ENCODE measurements at places on chromosomes 2 and 18.
A peak's percentile ranks its signal among the peaks of the same experiment; 100 is the strongest.

DNA sequence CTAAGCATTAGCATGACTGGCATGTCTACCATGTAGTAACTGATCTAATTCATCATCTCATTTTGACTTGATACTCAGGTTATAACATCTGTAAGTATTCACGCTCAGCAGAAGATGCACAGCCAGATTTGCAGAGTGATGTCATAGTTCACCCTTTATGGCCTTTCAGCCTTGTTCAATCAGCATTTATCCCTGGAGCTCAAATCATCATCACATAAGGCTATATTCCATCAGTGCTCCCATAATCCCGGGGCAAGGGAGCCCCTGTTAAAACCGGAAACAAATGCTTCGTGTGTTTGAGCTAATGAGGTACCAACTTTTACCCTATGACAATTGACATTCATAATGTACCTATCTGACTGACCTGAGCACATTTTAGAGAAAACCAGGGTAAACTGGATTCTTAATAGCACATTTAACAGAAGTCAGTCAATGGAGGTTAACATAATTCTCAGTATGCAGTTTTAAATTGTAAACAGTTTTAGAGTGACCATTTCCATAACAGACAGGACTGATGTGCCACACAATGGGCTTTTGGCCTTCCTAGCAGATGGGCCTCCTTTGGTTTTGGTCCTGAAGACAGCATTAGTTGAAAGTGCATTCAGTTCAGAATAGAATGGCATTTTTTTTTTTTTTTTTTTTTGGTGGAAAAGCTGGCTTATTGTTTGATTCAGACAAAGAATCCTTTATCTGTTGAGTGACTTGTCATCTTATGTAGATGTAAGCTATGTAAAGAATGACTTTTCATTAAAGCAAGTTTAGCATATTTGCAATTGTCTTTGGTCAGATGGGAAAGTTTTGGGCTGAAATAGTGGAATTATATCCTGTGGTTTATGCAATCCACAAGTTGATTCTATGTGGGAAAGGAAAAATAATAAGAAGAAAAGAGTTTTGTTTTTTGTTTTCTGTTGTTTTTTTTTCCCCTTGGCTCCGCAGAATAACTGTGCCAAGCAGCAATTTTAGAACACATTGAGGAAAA lies 866.0 kb upstream of the ACVR2A start:
- no peak for DNase-seq

GRCh38 chr18:31102025-31102684 lies at the start of gene DSC2:
TSS of gene DSC2 (minus strand) at chr18:31102421. CDS start at chr18:31101971, 450 bp downstream.
- peak; percentile 52 for DNase-seq

- peak; percentile 70 for DNase-seq
Observed at GRCh38 chr2:96763511-96764252, 3.0 kb downstream of the CNNM4 start.

GRCh38 chr2:135585586-135585985 lies 54.3 kb downstream of the R3HDM1 start:
- DNase-seq: no peak

- no peak for DNase-seq
Observed at GRCh38 chr2:79723830-79724229, 211.0 kb downstream of the CTNNA2 start.

GRCh38 chr2:68340226-68341061 lies 20.7 kb upstream of the CNRIP1 start:
- no peak for DNase-seq

DNA sequence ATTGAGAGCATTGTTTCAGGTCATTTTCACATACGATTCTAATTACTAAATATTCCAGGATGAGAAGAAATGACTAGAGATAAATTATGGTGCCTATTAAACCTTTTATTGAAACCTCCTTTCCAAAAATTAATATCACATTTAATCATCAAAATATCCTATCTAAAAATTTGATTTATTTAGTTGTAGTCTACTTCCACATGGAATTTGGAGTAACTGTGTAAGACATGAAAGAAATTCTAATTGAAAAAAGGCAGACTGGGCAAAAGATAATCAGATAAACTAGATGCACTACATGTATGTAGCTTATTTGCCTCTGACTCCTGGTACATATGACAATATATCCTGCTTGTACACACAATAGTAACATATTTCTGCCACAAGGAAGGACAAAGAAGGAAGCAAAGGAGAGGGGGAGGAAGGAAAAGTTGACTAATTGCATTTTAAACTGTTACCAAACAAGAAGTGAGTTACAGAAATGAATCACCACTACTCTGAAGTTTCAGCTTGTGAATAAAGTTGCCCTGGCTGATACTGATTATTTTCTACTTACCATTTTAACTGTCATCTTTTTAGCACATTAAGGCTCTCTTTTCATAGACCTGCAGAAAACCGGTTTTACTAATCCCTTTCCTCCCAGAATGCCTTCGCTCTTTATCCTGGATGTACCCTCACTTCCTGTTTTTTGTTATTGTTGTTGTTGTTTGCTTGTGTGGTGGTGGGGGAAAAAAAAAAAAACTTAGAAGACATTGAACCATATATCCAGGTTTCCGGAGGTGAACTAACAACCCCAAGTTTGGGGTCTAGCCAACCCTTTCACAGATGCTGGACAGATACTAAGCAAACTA lies 28.4 kb downstream of the NRXN1 start:
- no peak for DNase-seq

- no peak for DNase-seq
Observed at GRCh38 chr2:173254659-173255058, 100.0 kb upstream of the CDCA7 start.

- DNase-seq: no peak
Observed at GRCh38 chr18:49048396-49049020, 97.7 kb upstream of the SMAD7 start.

DNA sequence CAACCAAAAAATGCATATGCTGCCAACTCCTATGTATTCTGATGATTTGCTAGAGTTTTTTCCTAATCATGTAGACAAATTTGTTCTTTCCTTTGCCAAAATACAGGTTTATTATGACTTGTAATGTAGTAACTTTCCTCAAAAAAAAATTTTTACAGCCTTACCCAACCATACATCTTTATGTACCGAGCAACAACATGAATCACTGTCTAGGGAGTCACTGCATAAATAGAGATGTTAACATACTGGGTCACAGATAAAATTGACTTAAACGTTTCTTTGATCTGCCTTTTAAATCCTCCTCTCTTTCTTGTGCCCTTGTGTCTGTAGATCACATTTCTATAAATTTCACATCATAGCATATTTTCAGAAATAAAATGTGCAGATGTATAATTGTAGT lies 143.6 kb downstream of the MBD2 start:
- DNase-seq: no peak

- DNase-seq: peak; percentile 95
Observed at GRCh38 chr18:76564117-76564516, 69.1 kb upstream of the ZNF516 start.

DNA sequence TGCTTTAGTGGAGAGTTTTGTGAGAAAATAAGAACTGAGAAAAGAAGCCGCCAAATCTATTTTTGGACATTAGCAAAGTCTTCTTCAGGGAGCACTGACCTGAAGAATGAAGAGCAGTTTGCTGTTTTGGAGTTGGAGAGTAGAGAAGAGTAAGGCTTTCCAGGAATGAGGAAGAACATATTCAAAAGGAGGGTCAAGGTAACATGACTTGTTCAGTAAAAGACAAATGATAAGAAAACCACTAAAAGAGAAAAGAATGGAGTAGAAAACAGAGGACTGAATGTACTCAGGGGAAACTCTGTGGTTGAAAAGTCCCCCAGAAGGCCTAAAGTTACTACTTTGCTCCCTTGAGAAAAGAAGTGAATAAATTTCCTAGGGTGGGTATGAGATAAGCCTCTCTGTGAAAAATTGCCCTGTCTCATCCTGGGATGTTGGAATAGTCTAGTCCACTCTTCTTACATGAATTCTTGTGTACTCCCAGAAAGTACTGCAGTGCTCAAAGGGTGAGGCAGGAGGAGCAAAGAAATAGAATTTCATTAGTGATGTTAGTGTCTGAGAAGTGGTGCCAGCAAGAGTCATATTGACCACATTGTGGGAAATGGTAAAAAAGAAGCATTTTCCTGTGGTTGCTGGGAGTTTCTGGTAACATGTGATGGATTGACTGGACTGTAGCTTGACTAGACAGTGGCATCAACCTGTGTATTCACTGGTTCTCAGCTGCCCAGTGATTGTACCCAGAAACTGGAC lies 27.8 kb downstream of the MBD5 start:
- no peak for DNase-seq

DNA sequence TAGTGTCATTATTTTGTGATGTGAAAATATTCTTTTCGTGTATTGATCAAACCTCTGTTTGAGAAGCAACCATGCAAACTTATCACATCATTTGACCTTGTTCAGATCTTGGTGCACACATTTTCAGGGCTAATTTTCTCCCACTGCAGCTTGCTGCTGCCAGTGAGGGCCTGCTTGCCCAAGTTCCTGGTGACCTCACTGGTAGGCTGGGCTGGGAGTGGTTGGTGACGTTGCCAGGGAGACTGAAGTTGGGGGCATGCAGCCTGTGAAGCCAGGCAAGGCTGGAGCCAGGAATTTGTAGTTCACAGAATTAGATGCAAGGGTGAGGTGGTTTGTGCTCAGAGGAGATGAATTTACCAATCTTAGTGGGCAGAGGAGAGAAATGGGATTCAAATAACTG lies 38.5 kb downstream of the PARD3B start:
- DNase-seq: no peak

GRCh38 chr2:231780123-231780908 lies 766 bp downstream of the PDE6D start:
- no peak for DNase-seq

Measured in PC-9 (cell line).